ENCODE measurements at places on chromosomes 7 and 10. TPM values are rescaled to one million over a fixed set of nuclear protein-coding genes. Genes with fewer than 3 reads are reported as not detected.

DNA sequence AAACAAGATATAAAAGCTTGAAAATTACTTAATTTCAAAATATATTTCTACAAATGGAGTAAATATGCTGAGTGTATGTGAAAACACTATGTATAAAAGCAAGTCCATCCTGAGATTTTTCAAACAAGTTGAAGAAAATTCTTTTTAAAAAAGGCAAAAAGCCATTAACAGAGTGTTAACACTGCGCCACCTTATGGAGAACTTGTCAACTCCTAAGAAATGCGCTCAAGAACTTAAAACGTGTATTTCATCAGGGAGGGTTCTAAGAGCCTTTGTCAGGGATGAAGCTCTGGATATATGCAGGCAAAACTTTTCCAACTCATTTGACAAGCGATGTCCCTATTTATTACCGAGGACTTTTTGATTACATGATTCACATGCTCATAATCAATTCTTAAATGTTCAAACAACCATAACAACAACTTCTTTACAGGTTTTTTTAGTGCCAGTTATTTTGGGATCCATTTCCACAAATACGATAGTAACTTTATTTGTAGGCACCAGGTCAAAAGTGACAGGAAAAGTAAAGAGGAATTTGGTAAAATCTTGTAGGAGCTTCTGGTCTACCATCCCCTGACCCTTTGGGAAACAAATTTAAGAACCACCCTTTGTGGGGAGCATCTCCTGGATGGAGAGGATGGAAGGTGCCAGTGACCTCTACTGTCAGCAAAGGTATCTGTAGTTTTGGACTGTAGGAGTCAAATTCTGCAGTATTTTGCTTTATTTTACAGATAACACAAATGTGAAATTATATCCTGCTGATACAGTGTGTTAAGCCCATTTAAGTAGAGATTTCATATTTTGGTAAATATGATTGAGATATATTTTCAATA, 23.2 kb downstream of the CALCR start:
- H3K4me1 ChIP-seq, result no peaks in the 10 kb centered on the region
- no peak overlapping the region for H3K4me3 ChIP-seq
- no peaks in the 10 kb centered on the region for H3K27me3 ChIP-seq
- no peak overlapping the region for H3K27ac ChIP-seq
- no peak for DNase-seq

The PPP1R3A gene
- 133 TPM for total RNA-seq

The ACSM6 gene
- total RNA-seq, result not detected

- H3K36me3 ChIP-seq, result peaks cover 6% of the 10 kb centered on the region
- H3K4me3 ChIP-seq, result no peak overlapping the region
- no peaks in the 10 kb centered on the region for H3K27me3 ChIP-seq
- no peak for DNase-seq
Observed at GRCh38 chr10:75793848-75794247, 362.4 kb downstream of the LRMDA start.

The ABCB1 gene
- 1.0 TPM for total RNA-seq

The FAM24A gene
- not detected for total RNA-seq

GRCh38 chr10:67033878-67034277, 108.0 kb downstream of the LRRTM3 start:
- H3K4me3 ChIP-seq, result no peak overlapping the region

The TCF7L2 gene
- 8.9 TPM for total RNA-seq

The FAM20C gene
- 22.2 TPM for total RNA-seq

The TMEM196 gene
- total RNA-seq, result not detected

DNA sequence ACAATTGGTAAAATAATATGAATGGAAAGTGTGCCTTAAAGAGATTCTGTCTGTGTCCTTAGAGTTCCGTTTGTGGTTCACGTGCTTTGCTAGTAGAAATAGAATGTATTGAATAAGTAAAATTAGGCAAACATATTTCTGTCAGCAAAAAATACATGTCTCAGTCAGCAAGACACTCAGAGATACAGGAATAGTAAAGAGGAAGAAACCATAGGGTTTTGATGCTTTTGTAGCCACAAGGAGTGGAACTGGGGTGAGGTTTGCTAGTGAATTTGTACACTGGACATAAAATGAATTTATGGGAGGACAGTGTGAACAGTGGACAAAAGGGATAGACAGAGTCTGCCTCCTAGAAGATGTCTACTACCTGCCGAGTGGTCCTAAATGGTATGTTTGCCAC, 289.2 kb upstream of the NRP1 start:
- no peak overlapping the region for H3K4me3 ChIP-seq
- DNase-seq, result no peak
- H3K27ac ChIP-seq, result no peak overlapping the region
- no peaks in the 10 kb centered on the region for H3K4me1 ChIP-seq
- no peaks in the 10 kb centered on the region for H3K27me3 ChIP-seq

- no peaks in the 10 kb centered on the region for H3K27me3 ChIP-seq
- no peak overlapping the region for H3K4me3 ChIP-seq
- no peaks in the 10 kb centered on the region for H3K36me3 ChIP-seq
- no peak overlapping the region for H3K27ac ChIP-seq
- DNase-seq, result no peak
Observed at GRCh38 chr10:107901076-107901475, 736.6 kb upstream of the SORCS1 start.

- H3K36me3 ChIP-seq, result no peaks in the 10 kb centered on the region
- H3K27me3 ChIP-seq, result no peaks in the 10 kb centered on the region
- no peak for DNase-seq
- no peak overlapping the region for H3K4me3 ChIP-seq
Observed at GRCh38 chr10:92757711-92758104, 68.0 kb downstream of the HHEX start.

The UBE2D4 gene
- total RNA-seq, result 44.9 TPM

DNA sequence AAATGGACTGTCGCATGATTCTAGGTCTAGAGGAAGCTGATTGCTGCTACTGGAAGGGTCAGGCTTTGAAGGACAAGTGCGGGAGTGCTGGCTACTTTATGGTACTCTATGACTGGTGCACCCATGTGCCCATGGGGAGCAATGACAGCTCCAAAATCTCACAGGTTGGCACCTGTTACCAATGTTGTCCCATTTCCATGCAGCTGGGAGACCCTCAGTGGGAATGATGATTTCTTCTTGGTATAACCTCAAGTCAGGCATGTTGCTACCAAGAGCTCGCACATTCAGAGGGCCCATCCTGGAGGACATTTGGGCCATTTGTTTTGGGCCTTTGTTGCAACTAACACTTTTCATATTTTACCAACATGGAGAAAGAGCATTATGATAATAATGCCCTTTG, 174.4 kb downstream of the PRKCQ start:
- no peak overlapping the region for H3K27ac ChIP-seq
- peaks cover 9% of the 10 kb centered on the region for H3K27me3 ChIP-seq
- DNase-seq, result no peak
- H3K4me1 ChIP-seq, result peaks cover 16% of the 10 kb centered on the region

DNA sequence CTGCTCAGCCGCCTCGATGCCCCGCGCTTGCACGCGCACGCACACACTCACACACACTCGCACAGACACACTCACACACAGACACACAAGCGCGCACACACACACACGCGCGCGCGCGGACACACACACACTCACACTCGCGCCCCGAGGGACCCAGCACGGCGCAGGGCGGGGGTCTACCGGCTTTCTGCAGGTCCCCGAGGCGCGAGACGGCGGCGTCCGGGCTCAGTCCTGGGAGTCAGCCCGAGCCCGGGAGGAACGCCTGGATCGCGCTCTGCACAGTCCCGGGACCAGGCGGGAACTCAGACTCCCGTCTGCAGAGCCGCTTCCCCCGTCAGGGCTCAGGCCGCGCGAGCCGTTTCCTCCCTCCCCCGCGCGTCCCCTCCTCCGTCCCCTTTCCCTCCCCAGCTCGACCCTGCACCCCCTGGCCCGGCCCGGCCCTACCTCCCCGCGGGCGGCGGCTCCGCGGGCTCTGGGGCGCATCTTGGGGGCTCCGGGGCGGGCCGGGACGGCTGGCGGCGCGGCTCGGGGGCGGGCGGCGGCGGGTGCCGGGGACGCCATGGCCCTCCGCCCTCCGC, 464 bp downstream of the DENND2A start:
- peak; percentile 60 for DNase-seq
- peaks cover 14% of the 10 kb centered on the region for H3K27me3 ChIP-seq

- no peaks in the 10 kb centered on the region for H3K36me3 ChIP-seq
- no peak overlapping the region for H3K4me3 ChIP-seq
- no peaks in the 10 kb centered on the region for H3K27me3 ChIP-seq
- no peak overlapping the region for H3K27ac ChIP-seq
Observed at GRCh38 chr7:84701524-84702306, 485.1 kb downstream of the SEMA3D start.

- peaks cover 18% of the 10 kb centered on the region for H3K27me3 ChIP-seq
- no peak overlapping the region for H3K27ac ChIP-seq
- H3K4me1 ChIP-seq, result peaks cover 10% of the 10 kb centered on the region
- no peak for DNase-seq
Observed at GRCh38 chr7:32244806-32245345, 174.7 kb upstream of the PDE1C start.

DNA sequence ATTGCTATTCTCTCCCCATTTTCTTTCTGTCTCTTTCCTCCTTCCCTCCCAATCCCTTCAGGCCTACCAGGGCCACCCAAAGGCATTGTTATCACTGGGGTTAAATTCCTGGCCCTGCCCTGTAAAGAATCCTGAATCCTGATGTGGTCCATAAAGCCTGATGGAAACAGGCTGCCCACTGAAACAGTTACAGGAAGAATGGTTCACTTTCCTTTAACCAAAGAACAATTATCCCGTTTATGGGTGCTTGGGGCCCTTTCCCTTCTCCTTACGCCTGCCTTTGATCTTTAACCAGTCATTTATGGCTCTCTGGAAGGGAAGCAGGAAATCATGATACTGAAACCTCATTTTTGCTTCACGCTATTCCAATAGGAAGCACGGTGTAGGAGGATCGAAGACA, 273.1 kb upstream of the NEBL start:
- H3K27ac ChIP-seq, result no peak overlapping the region
- H3K36me3 ChIP-seq, result no peaks in the 10 kb centered on the region
- H3K27me3 ChIP-seq, result peaks cover 40% of the 10 kb centered on the region

GRCh38 chr10:125868372-125868975, 12.6 kb downstream of the DHX32 start:
- peaks cover 40% of the 10 kb centered on the region for H3K36me3 ChIP-seq
- DNase-seq, result no peak
- H3K27ac ChIP-seq, result no peak overlapping the region

- H3K27ac ChIP-seq, result no peak overlapping the region
- peaks cover 5% of the 10 kb centered on the region for H3K27me3 ChIP-seq
- H3K36me3 ChIP-seq, result no peaks in the 10 kb centered on the region
- no peak overlapping the region for H3K4me3 ChIP-seq
- H3K4me1 ChIP-seq, result peaks cover 37% of the 10 kb centered on the region
Observed at GRCh38 chr10:21508706-21509331, 16.7 kb downstream of the SKIDA1 start.

- H3K27ac ChIP-seq, result no peak overlapping the region
- H3K4me3 ChIP-seq, result no peak overlapping the region
- H3K36me3 ChIP-seq, result no peaks in the 10 kb centered on the region
- H3K27me3 ChIP-seq, result no peaks in the 10 kb centered on the region
Observed at GRCh38 chr7:77465256-77465655, 49.1 kb upstream of the GSAP start.

- peak overlapping the region; percentile 60 for H3K27ac ChIP-seq
- peaks cover 12% of the 10 kb centered on the region for H3K4me1 ChIP-seq
- no peak overlapping the region for H3K4me3 ChIP-seq
- no peaks in the 10 kb centered on the region for H3K36me3 ChIP-seq
- H3K27me3 ChIP-seq, result no peaks in the 10 kb centered on the region
- no peak for DNase-seq
Observed at GRCh38 chr10:10591715-10592341, 425.8 kb upstream of the CELF2 start.

The POLR2J gene
- total RNA-seq, result 55.8 TPM

DNA sequence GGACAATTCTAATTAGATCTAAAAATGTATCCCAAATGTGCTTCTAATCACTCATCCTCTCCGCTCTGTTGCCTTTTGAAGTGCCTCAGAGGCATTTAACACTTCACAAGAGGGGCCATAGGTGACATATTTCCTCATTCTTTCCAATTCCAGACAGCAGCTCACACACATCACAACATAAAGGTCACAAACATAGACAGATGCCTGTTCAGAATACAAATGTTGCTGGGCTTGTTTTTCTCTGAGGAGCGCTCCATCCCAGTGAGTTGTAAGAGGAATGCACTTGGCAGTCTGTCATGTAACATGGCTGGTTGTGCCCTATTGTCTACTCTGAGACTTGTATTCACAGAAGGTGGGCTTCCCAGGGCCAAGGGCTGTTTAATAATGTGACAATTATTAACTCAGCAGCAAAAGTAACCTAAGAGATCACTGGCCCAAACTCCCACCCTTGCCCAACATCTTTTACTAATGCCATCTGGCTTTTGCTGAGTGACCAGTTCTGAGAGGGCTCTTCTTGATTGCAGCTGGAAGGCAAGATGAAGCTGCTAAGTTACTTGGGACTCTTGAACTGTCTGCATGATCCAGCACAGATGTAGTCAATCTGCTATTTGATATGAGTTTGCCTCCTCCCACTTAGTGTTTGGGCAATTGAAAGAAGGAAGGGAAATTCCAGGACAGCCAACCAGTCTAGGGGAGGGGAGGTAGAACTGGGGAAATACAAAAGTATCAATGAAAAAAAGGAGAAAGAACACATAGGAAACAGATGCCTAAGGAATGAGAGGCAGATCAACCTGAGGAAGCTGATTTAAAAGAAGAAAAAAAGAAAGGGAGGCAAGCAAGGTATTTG, 13.6 kb downstream of the PON2 start:
- peaks cover 9% of the 10 kb centered on the region for H3K4me1 ChIP-seq
- no peak for DNase-seq
- H3K4me3 ChIP-seq, result no peak overlapping the region

The GIMAP1 gene
- 5.9 TPM for total RNA-seq

The CROT gene
- total RNA-seq, result 8.8 TPM

DNA sequence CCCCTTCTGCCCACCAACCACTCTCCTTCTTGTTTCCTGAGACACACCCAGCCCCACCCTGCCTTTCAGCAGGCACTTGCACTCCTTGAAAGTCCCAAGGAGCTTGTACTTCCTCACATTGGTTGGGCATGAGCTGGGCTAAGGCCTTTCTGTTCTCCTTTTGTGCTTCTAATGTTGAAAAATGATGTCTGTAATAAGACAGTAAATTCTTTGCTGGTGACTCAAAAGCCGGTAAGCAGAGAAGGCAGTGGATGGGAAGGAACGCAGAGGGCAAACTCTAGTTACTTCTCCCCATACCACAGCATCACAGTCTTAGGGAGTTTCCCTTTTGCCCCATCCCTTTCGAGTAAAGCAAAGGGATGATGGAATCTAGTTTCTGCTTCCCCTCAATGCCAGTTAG, 185.6 kb downstream of the PLXNA4 start:
- H3K36me3 ChIP-seq, result no peaks in the 10 kb centered on the region
- no peak for DNase-seq
- H3K4me1 ChIP-seq, result peaks cover 29% of the 10 kb centered on the region
- H3K4me3 ChIP-seq, result no peak overlapping the region
- no peak overlapping the region for H3K27ac ChIP-seq

- H3K4me1 ChIP-seq, result no peaks in the 10 kb centered on the region
- DNase-seq, result no peak
- H3K27me3 ChIP-seq, result peaks cover 57% of the 10 kb centered on the region
- no peak within 1 kb of the TSS for H3K4me3 ChIP-seq
- no peak within 1 kb of the TSS for H3K27ac ChIP-seq
- no peaks in the 10 kb centered on the region for H3K36me3 ChIP-seq
Observed at GRCh38 chr7:3043544-3044371, at the start of gene CARD11. Gene CARD11, minus strand, starts transcription at chr7:3043867. Its CDS starts 85,361 bp downstream, at chr7:2958506.

- no peaks in the 10 kb centered on the region for H3K27me3 ChIP-seq
- DNase-seq, result no peak
- H3K27ac ChIP-seq, result no peak overlapping the region
- H3K4me3 ChIP-seq, result no peak overlapping the region
- peaks cover 32% of the 10 kb centered on the region for H3K36me3 ChIP-seq
Observed at GRCh38 chr7:29397398-29397797, 166.2 kb upstream of the PRR15 start.

- H3K4me3 ChIP-seq, result peak overlapping the region; percentile 97
- no peak for DNase-seq
- peaks cover 50% of the 10 kb centered on the region for H3K4me1 ChIP-seq
- no peaks in the 10 kb centered on the region for H3K36me3 ChIP-seq
- peak overlapping the region; percentile 99 for H3K27ac ChIP-seq
Observed at GRCh38 chr10:101695404-101695890, 477 bp upstream of the FBXW4 start.

All from left ventricle myocardium inferior (tissue), 1 donor.